ENCODE measurements at places on chromosomes 1 and 21. TPM values are rescaled to one million over a fixed set of nuclear protein-coding genes. Genes with fewer than 3 reads are reported as not detected.

Gene KCNJ6
- under 0.01 TPM for total RNA-seq

Gene OR2T2
- total RNA-seq, result not detected

Gene GPN2
- 9.0 TPM for total RNA-seq

Gene EDARADD
- total RNA-seq, result not detected

Gene FGR
- not detected for total RNA-seq

Gene MED8
- total RNA-seq, result 69.2 TPM

Gene KCNJ9
- under 0.01 TPM for total RNA-seq

Gene CDK18
- 1.5 TPM for total RNA-seq

Gene ANXA9
- 0.33 TPM for total RNA-seq

Gene ICOSLG
- under 0.01 TPM for total RNA-seq

Gene EXTL1
- 0.33 TPM for total RNA-seq

Gene CDKN2C
- total RNA-seq, result 19.8 TPM

Gene ATP6V1G3
- total RNA-seq, result not detected

Gene MYCL
- under 0.01 TPM for total RNA-seq

Gene GBP5
- total RNA-seq, result under 0.01 TPM

Measured in fibroblast of lung (primary cell).